Esophagus mucosa (tissue), 1 donor: ENCODE measurements at places on chromosomes 13 and 19. TPM values are rescaled to one million over a fixed set of nuclear protein-coding genes. Genes with fewer than 3 reads are reported as not detected.

- no peak for ATAC-seq
These were observed 2.7 kb upstream of the TEX29 start for GRCh38 chr13:111317571-111318345.

Gene CBARP
- 2.0 TPM for total RNA-seq

- no peak for ATAC-seq
These were observed 82.7 kb downstream of the SLC10A2 start for GRCh38 chr13:102983496-102983895.

GRCh38 chr13:42396501-42396900 is 124.5 kb downstream of the AKAP11 start:
- ATAC-seq: peak; percentile 36

DNA sequence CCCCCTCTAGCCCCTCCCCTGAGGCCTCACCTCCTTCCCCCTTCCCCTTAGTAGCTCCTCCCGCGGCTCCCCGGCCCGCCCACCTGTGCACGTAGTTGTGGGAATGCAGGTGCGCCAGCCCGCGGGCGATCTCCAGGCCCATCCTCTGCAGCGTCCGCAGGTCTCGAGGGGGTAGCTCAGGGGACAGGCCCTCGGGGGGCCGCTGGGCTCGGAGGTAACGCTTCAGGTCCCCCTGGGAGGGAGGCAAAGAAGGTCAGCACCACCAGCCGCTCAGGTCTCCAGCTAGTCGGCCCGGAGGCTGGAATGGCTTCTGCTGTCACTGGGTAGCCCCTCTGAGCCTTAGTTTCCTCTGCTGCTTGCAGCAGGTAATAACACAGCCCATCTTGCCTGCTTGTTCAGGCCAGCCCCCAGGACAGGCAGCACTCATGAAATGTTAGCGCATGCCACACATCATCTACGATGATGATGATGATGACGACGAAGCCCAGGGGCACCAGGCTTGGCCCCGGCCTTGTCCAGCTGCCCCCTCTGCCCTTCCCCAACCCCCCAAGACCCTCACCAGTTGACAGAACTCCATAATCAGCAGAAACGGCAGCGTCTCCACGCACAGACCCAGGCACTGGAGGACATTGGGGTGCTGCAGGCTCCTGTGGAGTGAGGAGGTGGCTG is 9.2 kb downstream of the LMTK3 start:
- ATAC-seq: no peak

DNA sequence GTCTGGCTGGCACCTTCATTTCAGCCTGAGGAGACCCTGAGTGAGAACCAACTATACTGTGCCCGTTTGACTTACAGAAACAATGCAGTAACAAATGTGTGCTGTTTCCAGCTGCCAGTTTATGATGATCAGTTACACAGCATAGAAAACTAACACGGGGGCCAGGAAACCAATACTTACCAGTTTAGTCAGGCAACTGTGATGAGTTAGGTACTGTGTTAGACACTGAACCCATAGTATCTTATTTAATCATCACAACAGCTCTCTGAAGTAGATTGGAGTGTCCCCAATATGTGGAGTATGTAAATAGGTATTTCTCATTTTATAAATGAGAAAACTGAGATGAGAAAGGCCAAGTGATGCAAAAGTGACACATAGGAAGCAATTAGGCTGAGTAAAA is 620.9 kb upstream of the KLF12 start:
- no peak for ATAC-seq

DNA sequence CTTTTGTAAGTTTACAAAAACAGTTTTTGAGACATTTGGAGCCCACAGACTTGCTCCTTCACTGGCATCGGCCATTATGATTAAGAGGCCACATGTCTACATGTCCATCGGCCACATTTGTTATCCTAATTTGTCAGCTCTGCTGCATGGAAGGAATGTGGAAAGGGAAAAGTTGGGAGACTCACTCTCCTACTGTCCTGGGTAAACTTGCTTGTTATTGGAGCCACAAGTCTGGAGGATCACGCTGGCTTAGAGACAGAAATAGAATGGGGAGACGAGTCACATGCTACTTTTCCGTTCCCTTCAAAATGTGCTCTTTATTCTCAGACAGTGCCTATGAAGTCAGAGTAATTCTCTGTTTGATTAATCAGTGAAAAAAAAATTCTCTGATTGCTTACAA is 741.2 kb upstream of the PCDH9 start:
- ATAC-seq: no peak

- no peak for ATAC-seq
These were observed 487.8 kb downstream of the KCTD12 start for GRCh38 chr13:76398425-76398824.

DNA sequence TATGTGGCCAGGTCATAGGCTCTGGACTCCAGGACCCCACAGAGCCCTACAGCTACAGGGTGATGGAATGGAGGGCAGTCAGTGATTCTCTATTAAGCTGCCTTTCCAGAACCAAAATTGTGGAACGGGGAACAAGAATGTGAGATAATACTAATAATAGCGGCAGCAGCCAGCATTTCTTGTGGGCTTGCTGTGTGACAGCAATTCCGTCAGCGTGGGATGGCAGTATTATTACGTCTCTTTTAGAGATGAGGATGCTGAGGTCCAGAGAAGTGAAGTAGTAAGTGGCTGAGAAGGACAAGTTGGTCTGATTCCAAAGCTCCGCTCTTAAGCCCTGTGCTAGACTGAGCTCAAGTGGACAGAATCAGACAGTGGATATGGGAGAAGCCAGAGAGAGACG is 24.4 kb downstream of the GRIK5 start:
- no peak for ATAC-seq

- no peak for ATAC-seq
These were observed 3.8 kb downstream of the CDX2 start for GRCh38 chr13:27965343-27965739.

Gene PSG1
- total RNA-seq: not detected

Gene ETV2
- total RNA-seq: 2.2 TPM
